D341Med (cell line): ENCODE measurements at places on chromosomes 7 and 10.

DNA sequence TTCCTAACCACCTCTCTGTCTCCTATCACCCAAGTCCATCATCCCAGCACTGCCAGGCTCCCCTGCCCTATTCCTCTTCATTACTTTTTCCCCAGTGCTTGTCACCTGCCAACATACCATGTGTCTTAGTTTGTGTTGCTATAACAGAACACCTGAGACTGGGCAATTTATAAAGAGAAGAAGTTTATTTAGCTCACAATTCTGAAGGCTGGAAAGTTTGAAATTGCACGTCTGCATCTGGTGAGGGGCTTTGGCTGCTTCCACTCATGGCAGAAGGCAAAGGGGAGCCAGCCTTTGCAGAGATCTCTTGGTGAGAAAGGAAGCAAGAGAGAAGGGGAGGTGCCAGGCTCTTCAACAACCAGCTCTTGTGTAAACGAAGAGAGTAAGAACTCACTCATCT, 47.3 kb downstream of the DRGX start:
- DNase-seq = no peak

DNA sequence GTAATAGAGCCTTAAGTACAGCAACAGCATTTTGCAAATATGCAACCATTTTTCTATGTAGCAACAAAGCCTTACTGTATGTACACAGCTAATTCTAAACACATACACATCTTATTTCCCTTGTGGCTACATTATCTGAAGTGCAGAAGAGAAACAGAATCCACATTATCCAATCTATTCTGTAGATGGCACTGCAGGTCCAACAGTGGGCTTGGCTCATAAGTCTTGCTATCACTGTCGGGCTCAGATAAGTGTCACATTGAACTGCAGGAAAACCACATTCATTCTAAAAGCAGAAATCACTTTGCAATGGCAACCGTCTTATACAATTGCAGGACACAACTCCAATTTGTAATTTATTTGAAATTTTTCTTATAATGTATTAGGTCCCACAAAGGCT, 109.8 kb upstream of the NOBOX start:
- peak; percentile 60 for DNase-seq

GRCh38 chr7:116195451-116195850, 14.9 kb upstream of the TES start:
- DNase-seq = no peak

DNA sequence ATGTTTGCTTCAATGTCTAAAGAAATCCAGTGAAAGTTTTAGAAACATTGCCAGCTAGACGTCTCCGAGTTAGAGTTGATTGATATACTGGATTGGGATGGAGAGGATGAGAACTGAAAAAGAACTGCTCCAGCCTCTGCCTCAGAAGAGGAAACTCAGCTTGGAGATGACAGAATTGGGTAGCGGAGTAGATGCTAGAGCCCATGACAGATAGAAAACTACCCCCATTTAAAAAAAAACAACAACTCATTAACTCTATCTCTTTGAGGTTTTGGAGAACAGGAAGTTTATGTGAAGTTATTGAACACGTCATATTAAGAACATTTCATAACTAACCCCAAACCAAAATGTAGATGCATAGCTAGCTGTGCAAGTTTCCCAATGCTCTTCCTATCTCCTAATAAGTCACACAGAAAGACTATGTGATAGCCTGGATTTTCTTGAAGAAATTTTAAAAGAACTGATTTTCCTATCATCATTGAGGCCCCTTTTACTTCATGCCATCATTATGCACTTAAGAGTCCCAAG, 28.3 kb upstream of the AFAP1L2 start:
- DNase-seq = no peak

DNA sequence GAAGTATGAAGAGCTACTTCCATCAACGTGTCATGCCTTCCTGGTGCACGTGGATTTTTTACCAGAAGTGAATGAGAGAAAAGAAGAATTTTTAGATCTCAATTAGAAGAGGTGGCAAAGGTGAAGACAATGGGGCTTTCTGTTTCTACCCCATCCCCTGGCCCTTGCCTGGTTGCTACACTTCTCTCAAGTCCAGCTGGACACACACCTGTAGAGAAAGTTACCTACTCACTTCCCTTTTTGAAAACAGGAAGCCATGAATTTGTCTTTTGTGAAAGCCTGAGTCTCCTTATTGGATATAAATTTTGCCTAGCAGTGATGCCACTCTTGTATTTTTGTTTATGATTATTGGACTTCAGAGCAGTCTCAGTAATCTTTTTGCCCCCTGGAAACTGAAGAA, 142.9 kb upstream of the AKR1E2 start:
- no peak for DNase-seq

- DNase-seq = peak; percentile 54
Observed at GRCh38 chr10:111077785-111078504, 1.1 kb downstream of the ADRA2A start.

- DNase-seq = no peak
Observed at GRCh38 chr7:24175603-24176002, 108.4 kb upstream of the NPY start.

DNA sequence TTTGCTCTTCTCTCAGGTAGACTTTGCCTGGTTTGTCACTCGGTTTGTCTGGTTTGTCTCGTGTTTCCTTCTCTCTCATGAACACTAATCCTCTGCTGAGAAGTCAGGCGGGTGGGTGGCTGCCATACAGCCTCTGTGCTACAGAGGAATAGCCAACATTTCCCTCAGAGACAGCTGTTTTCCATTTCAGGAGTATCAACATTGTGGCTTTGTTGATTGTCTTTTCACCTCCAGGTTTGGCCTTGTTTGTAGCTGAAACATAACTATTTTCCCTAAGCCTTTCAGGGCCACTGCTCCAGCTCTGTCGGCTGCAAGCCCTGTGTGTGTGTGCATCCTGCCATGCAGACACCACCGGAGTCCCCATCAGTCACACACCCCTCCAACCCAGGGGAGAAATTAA, 122.8 kb downstream of the BAMBI start:
- no peak for DNase-seq

GRCh38 chr7:380711-381210, 90.8 kb downstream of the FOXL3 start:
- peak; percentile 26 for DNase-seq

GRCh38 chr7:151754142-151754590, 122.7 kb downstream of the PRKAG2 start:
- peak; percentile 82 for DNase-seq

- DNase-seq = no peak
Observed at GRCh38 chr10:75772153-75772887, 340.9 kb downstream of the LRMDA start.

GRCh38 chr7:95828824-95829790, 56.8 kb downstream of the DYNC1I1 start:
- no peak for DNase-seq

GRCh38 chr10:4543938-4544533, 282.0 kb upstream of the AKR1E2 start:
- DNase-seq = no peak

- DNase-seq = no peak
Observed at GRCh38 chr10:110165239-110165638, 42.2 kb upstream of the MXI1 start.

- DNase-seq = peak; percentile 27
Observed at GRCh38 chr10:787933-788651, 98.6 kb upstream of the DIP2C start.

GRCh38 chr7:149778696-149779501, 5.5 kb upstream of the ZNF467 start:
- no peak for DNase-seq

- DNase-seq = no peak
Observed at GRCh38 chr7:102244601-102245000, 42.1 kb upstream of the SH2B2 start.

- DNase-seq = no peak
Observed at GRCh38 chr7:129386506-129386905, 47.7 kb upstream of the STRIP2 start.

GRCh38 chr7:112743811-112744210, 46.4 kb downstream of the TMEM168 start:
- peak; percentile 46 for DNase-seq

DNA sequence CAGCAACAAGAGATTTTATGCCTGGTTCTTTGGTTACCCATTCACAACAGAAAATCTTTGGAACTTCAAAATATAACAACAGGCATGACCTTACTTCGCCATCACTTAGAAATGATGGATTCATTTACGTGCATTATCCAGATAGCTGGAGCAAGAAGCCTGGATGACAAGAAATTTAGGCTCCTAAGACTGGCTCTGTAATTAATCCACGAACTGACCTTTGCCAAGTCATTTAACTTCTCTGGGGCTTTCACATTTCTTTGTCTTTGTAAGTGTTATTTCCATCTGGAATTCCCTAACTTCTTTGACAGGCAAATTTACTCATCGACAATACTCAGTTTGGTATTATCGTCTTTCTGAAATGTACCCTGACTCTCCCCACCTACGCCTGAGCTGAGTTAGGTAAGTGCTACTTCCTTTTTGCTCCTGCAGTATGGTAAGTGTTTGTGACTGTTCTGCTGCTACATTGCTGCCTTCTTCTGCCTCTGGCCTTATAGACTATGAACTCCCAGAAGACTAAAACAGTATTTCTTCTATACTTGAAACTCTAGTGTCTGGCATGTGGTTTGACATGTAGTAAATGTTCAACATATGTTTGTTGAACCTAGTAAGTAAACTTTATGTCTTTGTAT, 5.5 kb upstream of the MDFIC start:
- no peak for DNase-seq

DNA sequence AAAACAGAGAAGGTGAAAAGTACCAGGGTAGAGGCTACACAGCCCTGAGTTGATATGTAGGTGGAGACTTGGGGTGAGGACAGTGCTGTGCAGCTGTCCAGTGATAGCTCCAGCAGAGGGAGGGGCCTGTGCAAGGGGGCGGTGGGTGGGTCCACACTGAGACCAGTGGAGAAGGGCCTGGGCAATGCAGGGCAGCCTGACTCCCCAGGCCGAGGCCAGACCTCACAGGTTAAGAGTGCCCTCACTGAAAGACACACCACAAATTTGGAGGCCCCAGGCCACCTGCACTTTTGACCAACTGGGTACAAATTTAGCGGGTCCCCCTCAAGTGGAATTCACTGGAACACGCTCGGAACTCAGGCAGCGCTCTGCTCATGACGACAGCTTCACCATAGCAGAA, 6.7 kb upstream of the RASGEF1A start:
- no peak for DNase-seq

DNA sequence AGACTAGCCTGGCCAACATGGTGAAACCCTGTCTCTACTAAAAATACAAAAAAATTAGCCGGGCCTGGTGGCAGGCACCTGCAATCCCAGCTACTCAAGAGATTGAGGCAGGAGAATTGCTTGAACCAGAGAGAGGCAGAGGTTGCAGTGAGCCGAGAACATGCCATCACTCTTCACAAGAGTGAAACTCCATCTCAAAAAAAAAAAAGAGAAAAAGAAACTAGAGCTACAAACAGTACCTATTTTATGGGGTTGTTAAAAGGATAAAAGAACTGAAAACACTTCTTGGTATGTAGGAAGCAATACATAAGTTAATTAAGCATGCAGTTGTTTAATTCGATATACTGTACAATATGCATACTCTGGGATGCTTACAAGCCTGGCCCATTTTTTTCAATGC, 216.9 kb downstream of the SORCS1 start:
- no peak for DNase-seq

DNA sequence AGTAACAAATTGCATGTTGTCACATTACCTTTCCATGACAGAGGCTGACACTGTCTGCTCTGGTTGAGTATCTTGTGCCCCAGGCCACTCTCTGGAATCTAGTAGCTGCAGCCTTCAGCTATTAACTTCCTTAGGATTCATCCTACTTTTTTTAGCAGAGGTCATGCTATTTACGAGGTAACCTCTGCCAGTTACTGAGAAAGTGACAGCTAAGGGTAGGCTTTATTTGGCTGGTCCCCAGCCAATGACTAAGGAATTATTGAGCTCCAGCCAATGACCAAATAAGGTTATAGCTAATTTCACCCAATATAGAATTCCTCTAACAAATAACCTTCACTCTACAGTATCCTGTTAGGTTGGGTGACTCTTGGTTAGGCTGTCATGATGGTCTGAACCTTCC, 1361.7 kb downstream of the XPNPEP1 start:
- no peak for DNase-seq

GRCh38 chr10:88091490-88092061, 228.2 kb downstream of the PTEN start:
- no peak for DNase-seq

- peak; percentile 81 for DNase-seq
Observed at GRCh38 chr10:28393956-28394568, 91.2 kb upstream of the MPP7 start.

GRCh38 chr10:49543604-49544003, 4.7 kb upstream of the ERCC6 start:
- DNase-seq = no peak

DNA sequence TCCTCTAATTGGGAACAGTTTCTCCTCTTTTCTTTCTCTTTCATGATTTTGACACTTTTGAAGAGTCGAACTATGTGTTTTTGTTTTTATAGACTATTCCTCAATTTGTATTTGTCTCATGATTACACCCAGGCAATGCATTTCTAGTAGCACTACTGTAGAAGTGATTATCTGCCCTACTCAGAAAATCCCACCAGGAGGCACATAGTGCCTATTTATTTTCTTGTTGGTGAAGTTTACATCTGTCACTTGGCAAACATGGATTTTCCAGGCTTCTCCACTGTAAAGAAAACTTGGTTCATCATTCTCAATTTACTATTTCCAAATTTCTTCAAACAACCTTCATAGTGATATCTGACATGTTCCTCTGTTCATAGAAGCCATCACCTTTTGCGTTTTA, 893.9 kb downstream of the CCSER2 start:
- no peak for DNase-seq

DNA sequence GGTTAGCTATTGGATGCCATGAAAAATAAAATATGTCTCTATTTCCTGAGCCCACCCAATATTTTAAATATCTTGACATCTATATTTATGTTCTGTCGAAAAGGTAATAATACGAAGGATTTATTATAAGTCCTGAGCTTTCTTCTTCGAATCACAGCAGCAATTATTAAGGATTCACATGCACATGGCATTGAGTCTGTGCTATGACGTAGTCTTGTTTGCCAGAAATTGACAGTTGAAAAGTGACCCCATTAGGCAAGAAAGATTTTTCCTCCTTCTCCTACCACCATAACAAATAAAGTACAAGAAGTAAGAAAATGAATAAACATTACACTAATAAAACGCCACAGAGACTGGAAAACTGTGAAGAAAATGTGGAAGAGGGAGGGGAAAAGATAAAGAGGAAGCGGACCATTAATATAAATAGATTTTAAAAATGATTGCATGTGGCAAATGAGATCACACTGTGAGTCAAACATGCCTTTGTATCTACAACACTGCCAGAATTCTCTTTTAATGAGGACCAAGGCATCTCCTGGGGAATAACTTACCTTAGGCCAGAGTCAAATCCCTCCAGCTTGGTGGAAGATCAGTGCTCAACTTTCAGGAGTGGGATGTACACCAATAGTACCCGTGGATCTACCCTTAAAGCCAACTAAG, 21.6 kb downstream of the FZD1 start:
- DNase-seq = no peak
